ENCODE measurements at places on chromosomes 7 and 10.

DNA sequence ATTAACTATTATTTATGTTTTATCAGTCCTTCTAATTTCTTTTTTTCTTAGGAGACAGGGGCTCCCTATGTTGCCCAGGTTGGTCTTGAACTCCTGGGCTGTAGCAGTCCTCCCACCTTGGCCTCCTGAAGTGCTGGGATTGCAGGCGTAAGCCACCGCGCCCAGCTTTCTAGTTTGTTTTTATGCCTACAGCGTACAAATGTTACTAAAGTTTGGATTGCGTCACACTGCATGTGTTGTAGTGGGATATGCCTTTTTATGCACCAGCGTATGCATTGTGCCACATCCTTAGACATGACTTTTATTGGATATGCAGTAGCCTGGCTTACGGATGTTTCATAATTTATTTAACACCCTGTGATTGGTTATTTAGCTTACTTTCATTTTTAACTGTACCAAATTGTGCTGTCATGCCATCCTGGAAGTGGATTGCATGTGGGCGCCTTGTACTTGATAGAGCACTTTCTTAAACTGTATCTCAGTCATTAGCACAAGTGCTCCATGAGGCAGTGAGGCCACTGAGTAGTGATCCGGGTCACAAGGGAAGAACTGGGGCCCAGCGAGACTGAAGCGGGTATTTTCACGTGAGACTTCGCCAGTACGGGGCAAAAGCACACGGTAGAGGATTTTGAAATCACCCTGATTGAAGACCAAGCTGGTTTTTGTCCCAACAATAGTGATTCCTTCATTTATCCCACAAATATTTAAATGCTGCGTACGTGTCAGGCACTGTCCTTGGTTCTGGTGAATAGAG lies 165.0 kb downstream of the MGMT start:
- no peak for DNase-seq

GRCh38 chr10:112047674-112048073 lies 135.9 kb downstream of the GPAM start:
- DNase-seq: no peak

DNA sequence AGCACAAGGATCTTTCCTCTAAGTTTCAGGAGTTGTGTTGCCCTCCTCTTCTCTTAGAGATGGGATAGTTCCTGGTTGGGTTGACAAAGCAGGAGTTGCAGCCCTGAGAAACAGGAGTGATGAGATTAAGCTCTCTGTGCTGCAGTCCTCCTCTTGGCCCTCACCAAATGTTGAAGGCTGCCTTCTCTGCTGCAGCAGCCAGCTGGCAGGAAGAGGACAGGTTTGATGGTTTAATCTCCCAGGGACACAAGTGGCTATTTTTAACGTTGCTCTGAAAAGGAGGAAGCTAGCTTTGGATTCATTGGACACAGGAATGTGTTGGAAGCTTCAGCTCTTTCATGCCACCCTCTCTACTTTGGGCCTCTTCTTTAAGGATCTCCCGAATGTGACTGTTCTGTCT lies 9.4 kb downstream of the STRIP2 start:
- peak; percentile 23 for DNase-seq

- DNase-seq: no peak
These were observed 41.8 kb downstream of the CNNM1 start for GRCh38 chr10:99370993-99371392.

GRCh38 chr7:65453341-65454030 lies 79.8 kb downstream of the ZNF92 start:
- DNase-seq: no peak

DNA sequence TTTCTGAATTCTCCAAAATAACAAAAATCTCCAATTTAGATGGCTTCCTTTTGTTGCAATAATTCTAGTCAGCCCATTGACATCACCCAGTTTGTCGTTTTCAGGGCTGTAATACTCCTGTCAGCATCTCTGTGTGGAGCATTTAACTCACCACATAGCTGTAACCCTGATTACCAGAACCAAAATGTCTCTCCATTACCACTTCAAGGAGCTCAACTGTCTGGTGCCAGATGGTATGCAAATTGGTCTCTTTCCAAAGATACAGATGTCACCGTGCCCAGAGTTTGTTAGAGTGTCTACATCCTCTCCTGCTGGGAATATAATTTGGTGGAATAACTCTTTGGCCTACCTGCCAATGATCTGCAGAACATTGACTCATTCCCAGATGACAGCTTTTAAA lies 350.3 kb upstream of the POT1 start:
- peak; percentile 16 for DNase-seq

DNA sequence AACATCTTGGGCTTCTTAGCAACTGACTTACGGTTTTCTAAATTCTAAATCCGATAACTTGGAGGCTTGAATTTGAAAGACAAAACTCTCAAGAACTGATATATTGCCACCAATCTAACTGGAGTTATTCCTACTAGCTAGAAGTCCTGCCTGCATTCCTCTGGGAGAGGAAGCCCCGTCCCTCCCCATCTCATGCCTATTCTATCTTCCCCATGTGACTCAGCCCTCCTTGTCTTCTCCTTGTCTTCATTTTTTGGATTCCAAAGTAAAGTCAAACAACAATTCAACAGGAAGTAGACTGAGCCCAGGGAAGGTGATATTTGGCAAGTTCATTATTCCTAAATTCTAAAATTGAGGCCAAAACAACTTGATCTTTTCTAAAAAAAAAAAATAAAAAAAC lies 587.7 kb downstream of the KCNMA1 start:
- DNase-seq: no peak

GRCh38 chr7:128163473-128163872 lies 77.6 kb upstream of the LEP start:
- DNase-seq: no peak

GRCh38 chr10:73093922-73094850 lies 2.5 kb downstream of the P4HA1 start:
- DNase-seq: no peak

DNA sequence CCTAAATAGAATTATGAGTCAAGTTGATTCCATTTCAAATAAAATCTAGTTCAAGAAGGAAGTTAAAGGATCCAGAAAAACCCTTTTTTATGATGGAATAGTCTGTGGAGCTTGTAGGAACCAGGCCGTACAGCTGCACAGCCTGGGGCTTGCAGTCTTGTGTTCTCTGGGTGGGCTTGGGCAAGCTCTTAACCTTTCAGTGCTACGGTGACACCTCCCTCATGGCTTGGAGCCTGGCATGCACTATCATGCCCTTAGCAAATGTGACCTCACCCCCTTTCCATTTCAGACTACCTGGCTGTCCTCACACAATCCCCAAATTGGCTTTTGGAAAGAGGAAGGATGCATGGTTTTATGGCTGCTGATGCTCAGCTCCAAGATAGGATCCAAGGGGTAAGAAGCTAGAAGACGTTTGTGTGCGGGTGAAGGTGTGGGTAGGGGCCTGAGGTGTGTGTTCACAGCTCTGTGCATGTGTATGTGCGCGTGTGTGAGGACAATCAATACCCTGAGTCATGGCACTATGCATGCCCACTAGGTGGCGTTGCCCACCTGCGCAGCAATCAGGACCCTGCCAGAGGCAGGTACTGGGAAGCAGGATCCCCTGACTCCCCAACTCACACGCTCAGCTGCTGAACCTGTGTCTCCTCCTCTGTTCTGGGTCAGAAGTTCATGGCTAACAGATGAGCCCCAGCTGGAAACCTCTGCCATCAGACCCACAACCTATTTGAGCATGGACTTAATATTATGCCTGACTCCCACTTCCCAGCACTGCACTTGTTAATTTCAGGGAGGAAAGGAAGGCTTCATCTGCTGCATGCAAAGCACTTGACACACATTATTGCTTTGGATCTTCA lies 113.4 kb downstream of the PTPN20 start:
- DNase-seq: peak; percentile 47

DNA sequence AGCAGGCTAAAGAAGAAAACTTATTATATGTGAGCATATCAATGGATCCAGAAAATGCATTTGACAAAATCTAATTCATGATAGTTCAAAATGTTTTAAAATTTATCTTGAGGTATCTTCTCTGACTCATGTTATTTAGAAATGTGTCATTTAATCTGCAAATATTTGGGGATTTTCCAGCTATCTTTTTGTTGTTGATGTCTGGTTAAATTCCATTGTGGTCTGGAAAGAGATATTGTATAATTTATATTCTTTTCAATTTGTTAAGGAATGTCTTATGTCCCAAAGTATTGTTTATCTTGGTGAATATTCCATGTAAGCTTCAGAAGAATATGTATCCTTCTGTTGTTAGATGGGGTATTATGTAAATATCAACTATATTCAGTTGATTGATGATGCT lies 942.5 kb downstream of the KCNMA1 start:
- DNase-seq: no peak

GRCh38 chr10:78805176-78805575 lies 263.6 kb upstream of the ZMIZ1 start:
- DNase-seq: no peak

DNA sequence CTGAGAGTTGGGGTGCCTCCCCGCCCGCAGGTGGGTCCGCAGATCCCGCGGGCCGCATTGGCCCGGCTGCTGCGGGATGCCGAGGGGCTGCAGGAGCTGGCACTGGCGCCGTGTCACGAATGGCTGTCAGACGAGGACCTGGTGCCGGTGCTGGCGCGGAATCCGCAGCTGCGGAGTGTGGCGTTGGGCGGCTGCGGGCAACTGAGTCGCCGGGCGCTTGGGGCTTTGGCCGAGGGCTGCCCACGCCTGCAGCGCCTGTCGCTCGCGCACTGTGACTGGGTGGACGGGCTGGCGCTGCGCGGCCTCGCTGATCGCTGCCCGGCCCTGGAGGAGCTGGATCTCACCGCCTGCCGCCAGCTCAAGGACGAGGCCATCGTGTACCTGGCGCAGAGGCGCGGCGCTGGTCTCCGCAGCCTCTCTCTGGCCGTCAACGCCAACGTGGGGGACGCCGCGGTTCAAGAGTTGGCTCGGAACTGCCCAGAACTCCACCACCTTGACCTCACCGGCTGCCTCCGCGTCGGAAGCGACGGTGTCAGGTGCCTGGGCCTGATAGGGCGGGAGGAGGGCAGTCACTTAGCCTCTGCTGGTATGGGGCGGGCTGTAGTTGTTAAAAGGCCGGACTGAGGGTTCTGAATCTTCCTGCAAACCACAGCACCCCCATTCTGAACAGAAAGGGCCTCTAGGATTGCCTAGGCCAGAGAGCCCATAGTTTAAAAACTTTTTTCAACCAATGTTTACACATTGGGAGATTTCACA lies 1.3 kb downstream of the FBXL15 start:
- DNase-seq: no peak

DNA sequence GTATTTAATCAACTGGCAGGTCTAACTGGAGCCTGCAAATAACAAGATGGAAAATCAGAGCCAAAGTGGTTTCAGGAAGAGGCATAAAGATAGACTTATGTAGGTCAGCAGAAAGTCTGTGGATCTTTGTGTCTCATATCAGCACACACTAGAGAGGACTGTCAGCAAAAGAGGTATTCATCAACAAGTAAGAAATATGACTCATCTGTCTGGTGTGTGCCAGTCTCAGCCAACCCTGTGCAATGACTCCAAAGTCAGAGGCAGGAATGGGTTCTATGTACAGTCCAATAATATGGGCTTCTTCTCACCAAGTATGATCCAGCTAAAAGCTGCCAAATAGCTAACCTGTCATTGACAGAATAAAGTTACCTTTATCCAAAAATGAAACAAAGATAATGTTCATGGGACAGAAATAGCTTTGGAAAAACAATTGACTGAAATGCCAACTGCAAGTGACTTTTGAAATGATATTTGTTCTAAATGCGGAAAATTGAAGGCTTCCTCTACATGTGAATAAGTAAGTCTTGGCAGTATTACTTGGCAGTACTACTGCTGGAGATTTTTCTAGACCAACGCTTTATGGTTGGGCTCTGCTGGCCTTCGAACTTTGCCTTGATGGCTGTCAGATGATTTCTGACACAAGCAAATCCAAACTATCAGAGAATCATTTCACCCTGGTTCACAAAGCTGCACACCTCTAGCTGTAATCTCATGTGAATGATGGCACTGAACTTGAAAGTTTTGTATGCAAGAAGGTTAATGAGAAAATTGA lies 272.3 kb upstream of the SEMA3C start:
- no peak for DNase-seq

GRCh38 chr10:61935077-61935476 lies 33.6 kb downstream of the ARID5B start:
- no peak for DNase-seq

GRCh38 chr7:75732764-75733630 lies 5.7 kb downstream of the HIP1 start:
- no peak for DNase-seq

GRCh38 chr7:66961096-66961495 lies 34.3 kb downstream of the SBDS start:
- no peak for DNase-seq

GRCh38 chr10:74011770-74012169 lies 13.9 kb downstream of the VCL start:
- no peak for DNase-seq

DNA sequence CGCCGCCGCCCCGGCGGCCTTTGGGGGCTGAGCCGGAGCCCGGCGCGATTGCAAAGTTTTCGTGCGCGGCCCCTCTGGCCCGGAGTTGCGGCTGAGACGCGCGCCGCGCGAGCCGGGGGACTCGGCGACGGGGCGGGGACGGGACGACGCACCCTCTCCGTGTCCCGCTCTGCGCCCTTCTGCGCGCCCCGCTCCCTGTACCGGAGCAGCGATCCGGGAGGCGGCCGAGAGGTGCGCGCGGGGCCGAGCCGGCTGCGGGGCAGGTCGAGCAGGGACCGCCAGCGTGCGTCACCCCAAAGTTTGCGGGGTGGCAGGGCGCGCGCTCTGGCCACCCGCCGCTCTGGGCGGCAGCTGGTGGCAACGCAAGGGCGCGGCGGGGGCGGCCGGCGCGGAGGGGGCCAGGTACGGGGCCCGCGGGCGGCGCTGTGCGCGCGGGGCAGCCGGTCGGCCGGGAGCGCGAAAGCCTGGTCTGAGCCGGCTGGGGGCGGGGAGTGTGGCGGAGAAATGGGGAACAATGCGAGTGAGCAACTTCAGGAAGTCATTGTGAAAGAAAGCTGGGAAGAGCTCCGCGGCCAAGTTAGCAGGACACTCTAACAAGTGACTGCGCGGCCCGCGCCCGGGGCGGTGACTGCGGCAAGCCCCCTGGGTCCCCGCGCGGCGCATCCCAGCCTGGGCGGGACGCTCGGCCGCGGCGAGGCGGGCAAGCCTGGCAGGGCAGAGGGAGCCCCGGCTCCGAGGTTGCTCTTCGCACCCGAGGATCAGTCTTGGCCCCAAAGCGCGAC lies at the start of gene IKZF1:
Gene IKZF1 (plus strand): TSS at position 588 of the 782 bp plus-strand sequence. CDS start 14,346 bp downstream, outside the sequence.
- no peak for DNase-seq

DNA sequence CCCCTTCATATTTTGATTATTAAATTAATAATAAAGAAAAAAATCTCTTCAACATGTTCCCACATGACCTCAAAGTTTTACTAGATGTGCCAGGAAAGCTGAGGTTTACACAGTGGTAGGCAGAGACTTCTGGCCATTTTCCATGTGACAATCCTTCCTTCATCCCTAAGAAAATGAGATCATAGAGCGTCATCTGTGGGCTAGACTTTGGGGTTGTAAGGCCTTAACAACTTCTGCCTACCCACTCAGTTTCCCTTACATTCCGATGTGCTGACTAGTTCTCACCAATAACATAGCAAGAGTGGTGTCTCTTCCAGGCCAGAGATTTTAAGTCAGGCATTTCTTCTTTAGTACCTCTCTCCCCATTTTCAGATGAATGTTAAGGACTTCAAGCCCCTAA lies 171.1 kb upstream of the PHF14 start:
- no peak for DNase-seq

GRCh38 chr10:103502849-103503660 lies 9.6 kb downstream of the NEURL1 start:
- no peak for DNase-seq

Measured in hippocampal formation (tissue), 2 donors.